ENCODE measurements at places on chromosomes 11 and 22.

DNA sequence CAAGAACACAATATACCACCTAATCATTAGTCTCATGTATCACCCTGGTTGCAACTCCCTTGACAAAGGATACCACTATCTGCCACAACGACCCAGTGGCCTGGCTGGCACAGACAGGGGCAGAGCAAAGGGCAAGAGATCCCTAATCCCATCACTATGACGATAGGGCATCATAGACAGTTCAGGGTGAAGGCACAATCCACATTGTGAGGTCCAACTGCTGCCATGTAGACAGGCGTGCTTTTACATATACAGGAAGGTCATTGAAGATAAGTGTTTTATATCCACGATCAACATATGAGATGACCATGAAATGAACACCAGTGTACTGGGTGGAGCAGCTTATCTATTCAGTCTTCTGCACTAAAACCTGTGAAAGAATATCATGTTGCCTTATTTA is 94.6 kb downstream of the IGLL1 start:
- DNase-seq: no peak

- no peak for DNase-seq
These were observed 55.0 kb upstream of the ZBTB44 start for GRCh38 chr11:130369713-130370112.

DNA sequence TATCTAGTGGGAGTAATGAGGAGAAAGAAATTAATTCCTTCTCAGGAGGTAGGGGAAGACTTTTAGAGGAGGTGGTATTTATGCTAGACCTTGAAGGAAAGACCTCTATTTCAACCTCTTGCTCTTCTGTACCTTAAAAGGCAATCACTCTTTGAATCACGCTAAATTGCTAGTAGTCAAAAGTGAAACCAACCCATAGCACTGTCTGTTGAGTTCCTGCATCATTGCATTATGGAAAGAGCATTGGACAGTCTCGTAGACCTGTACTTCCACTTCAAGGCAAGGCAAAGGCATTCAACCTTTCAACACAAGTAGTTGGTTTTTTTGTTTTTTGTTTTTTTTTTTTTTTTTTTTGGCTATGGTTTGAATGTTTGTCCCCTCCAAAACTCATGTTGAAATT is 770.4 kb downstream of the ETS1 start:
- DNase-seq: no peak

- DNase-seq: no peak
These were observed 2.8 kb downstream of the CFL1 start for GRCh38 chr11:65854852-65855837.

GRCh38 chr22:35517769-35518530 is 22.7 kb upstream of the RASD2 start:
- DNase-seq: no peak

GRCh38 chr22:49380828-49381114 is 446.9 kb downstream of the BRD1 start:
- DNase-seq: no peak

- DNase-seq: no peak
These were observed 76.6 kb upstream of the LMO1 start for GRCh38 chr11:8340296-8340695.

GRCh38 chr11:46296059-46296527 is 18.6 kb downstream of the CREB3L1 start:
- DNase-seq: no peak

GRCh38 chr11:94708642-94709041 is 59.5 kb upstream of the AMOTL1 start:
- DNase-seq: no peak

- DNase-seq: no peak
These were observed 27.8 kb upstream of the ACR start for GRCh38 chr22:50710221-50710620.

- no peak for DNase-seq
These were observed 27.7 kb upstream of the RAB1B start for GRCh38 chr11:66240781-66241136.

GRCh38 chr11:70440206-70440605 is 41.9 kb downstream of the CTTN start:
- no peak for DNase-seq

DNA sequence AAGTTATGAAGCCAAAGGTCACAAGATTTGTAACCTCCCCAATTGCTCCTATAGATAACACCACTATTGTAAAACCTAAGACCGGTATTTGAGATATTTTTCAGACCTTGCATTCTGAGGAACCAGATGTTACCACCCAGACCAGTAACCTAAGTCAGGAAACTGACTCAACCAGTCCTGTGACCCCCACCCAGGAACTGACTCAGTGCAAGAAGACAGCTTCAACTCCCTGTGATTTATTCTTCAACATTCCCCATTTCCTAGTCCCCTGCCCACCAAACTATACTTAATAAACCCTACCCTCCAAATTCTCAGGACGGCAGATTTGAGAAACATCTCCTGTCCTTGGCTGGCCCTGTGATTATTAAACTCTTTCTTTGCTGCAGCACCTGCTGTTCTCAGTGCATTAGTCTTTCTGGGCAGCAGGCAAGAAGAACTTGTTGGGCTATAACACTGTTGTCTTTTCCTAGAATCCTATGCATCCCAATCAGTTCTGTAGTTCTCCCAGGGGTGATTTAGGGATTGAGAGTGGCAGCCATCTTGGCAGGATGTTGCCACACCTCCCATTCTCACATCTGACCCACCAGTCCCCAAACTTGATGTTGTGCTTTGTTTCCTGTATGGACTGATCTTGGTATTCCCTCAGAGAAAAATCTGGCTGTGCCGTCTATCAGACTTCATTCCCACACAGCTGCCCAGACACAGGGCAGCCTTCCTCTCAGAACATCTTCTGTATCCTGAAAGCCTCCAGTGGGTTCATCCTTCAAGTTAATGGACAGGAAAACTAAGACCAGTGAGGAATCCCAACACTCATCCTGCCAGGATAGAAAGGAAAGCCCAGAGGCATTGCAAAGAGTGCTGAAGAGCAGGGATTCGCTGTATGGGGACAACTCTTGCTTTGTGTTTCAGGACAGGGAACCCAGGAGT is 104.0 kb downstream of the PDE2A start:
- DNase-seq: no peak

- no peak for DNase-seq
These were observed 79.2 kb downstream of the STIM1 start for GRCh38 chr11:3934658-3935057.

DNA sequence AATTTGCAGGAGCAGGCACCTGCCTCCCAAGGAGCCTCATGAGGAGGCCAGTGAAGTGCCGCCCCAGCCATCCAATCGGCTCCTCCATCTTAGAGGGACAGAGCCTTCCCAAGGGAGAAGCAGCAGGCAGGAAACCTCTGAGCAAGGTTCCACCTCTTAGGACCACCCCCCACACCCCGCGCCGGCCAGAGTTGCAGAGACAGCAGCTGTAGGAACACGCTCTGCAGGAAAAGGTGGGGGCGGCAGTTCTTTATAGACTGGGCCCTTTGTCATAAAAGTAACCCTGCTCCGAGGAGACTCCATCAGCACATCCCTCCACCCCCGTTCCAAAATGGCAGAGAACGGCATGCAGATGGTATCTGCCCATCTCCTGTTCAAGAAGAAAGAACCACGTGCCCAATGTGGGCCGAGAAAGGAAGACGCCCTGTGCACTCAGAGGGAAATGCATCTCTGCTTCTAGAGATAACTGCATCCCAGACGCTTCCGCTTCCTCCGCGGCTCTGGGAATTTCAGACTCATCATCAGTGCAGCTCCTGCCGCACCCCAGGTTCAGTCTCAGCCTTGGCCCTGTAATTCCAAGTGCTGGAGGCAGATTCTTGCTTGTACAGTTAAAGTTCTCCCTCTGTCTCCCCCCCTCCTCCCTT is 98.5 kb downstream of the SPATA19 start:
- DNase-seq: no peak

Measured in CD4-positive, alpha-beta T cell treated with Interleukin-10 for 1 hour (primary cell).